KG1 (cell line): ENCODE measurements at places on chromosomes 3 and 15.

DNA sequence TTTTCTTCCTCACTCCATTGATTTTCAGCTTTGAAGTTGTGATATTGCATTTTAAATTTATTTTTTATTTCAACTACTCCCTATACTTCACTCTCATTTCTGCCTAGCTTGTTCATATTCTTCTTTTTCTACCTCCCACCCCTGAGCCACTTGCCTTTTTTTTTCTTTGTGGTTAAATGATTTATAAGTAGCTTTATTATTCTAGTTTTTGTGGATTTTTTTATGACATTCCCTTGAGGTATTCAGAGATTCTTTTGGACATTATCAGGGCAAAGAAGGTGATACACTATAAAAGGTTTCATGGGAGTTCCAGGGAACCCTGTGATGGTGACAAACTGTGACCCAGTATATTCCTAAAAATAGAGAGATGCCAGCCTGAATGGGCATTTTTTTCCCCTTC, 3.3 kb downstream of the C15orf61 start:
- no peak for DNase-seq

- no peak for DNase-seq
Observed at GRCh38 chr3:125651244-125651643, 55.9 kb upstream of the OSBPL11 start.

- DNase-seq, result no peak
Observed at GRCh38 chr15:90340345-90340744, 11.7 kb upstream of the ZNF774 start.

DNA sequence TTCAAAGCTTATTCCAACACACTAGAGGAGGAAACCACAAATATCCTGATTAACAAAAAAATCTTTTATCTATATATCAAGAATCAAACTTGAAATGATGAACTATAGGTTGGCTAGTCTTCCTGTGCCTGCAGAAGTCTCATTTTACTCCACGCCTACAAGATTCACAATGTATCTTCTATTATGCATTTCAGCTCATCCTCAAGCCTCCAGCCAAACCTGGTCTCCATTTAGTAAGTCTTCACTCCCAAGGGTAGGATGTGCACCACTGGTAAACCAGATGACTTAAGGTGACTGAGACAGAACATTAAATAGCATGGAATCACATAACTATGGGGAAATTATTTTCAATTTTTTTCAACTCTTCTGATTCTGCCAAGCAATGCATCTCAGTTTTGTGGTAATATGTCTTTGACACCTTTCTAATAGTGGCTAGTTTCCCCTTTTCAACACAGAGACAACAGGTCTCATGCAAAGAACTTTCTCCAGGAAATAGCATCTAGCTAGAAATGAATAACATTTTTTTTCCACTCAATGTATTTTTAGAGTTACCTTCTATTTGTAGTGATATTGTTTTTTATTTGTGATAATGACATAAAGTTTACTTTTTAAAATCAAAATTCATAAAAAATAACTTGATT, 166.9 kb downstream of the TNIK start:
- no peak for DNase-seq

GRCh38 chr3:179881791-179882190, 154.9 kb downstream of the PEX5L start:
- no peak for DNase-seq

DNA sequence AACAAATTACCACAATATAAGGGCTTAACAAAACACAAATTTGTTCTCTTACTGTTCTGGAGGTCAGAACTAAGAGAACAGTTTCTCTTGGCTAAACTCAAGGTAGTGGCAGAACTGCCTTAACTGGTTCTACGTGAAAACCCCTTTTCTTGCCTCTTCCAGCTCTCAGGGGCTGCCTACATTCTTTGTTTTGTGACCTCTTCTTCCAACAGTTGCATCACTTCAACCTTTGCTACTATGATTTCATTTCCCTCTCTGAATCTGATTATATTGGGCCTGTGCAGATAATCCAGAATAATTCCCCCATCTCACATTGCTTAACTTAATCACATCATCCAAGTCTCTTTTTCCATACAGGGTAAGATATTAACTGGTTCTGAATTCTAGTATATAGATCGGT, 624.6 kb downstream of the ZPLD1 start:
- DNase-seq, result no peak

- no peak for DNase-seq
Observed at GRCh38 chr3:161822291-161822690, 325.7 kb downstream of the OTOL1 start.

DNA sequence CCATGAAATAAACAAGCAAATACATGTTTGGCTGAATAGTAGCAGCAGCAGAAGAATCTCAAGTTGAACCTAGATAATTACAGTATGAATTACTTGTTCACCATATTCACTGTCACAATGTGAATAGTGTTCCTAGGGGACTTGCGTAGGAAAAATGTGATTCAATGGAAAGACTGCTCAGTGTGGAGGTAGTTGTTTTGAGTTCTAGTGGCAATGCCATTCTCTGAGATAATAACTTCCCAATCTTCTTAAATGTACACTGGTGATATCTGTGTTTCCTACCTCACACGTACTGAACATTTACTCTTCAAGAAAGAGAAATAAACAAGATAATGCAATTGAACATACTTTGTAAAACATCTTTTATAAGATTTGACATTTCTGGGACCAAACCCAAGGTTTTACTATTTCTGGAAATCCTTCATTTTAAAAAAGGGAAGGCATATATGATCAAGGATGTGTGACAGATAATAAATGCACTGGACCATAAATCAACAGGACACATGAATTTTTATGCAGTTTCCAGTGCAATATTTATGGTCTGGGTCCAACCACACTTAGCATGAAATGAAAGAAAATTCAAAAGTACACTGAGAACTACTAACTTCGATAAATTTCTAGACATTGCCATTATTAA, 598.3 kb upstream of the ZNF385D start:
- no peak for DNase-seq

DNA sequence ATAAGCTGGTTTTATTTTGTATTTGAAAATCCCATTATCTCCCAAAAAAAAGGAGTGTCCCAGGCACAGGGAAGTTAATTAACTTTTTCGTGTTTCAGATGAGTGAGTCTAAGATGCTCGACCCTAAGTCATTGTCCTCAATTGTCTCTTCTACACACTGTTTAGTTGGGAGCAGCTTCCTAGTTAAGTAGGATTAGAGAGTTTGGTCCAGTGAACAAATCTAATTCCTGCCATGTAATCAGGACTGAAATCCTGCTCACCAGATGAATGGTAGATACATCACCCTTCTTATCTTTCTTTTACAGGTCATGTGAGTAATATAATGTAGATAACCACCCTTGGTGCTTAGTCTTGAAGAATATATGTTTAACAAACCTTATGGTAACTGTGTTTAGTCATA, 228.9 kb upstream of the MANF start:
- no peak for DNase-seq

- no peak for DNase-seq
Observed at GRCh38 chr3:185959609-185960521, 22.1 kb upstream of the TRA2B start.

DNA sequence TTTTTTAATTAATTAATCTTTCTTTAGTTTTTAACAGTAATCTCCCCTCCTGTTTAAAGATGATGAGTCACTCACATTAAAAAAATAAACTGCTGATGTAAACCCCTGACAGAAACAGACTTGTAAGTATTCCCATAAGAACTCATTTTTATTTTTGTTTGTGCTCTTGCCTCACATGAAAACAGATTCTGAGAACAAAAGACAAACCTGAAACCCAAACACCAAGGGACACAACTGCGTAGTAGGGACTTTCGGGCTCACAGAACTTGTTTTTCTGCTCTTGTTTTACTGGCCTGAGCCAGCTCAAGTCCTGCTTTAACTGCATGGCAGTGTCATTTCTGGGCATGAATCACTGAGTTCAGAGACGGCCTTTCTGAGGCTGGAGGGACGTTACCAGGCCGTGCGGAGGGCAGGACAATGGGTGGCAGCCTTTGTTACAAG, 600.8 kb downstream of the FOXP1 start:
- DNase-seq, result no peak

DNA sequence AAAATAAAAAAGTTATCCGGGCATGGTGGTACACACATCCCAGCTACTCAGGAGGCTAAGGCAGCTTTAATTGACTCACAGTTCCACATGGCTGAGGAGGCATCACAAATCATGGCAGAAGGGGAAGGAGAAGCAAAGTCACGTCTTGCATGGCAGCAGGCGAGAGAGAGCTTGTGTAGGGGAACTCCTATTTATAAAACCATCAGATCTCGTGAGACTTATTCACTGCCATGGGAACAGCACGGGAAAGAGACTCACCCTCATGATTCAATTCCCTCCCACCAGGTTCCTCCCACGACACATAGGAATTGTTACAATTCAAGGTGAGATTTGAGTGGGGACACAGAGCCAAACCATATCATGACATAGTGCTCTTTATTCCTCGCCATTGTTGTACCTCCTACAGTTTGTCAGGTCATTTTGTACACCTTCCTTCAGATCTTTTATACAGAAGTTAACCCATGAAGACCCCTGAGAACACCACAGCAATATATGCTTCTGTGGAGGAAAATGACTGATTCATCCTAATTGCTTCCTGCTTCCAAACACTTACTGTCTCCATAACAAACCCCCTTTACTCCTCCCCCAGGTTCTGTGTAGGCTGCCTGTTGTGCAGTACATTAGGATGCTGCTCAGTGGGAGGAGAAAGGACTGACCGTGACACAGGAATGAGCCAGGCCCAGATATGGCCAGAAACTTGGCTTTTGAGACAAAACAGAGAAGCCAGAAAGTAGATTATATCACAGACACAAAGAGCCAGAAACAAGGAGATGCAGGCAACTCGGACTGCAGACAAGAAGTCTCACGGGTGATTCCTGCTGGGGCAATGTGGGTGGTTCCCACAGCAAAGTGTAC, 67.9 kb upstream of the HEG1 start:
- no peak for DNase-seq

DNA sequence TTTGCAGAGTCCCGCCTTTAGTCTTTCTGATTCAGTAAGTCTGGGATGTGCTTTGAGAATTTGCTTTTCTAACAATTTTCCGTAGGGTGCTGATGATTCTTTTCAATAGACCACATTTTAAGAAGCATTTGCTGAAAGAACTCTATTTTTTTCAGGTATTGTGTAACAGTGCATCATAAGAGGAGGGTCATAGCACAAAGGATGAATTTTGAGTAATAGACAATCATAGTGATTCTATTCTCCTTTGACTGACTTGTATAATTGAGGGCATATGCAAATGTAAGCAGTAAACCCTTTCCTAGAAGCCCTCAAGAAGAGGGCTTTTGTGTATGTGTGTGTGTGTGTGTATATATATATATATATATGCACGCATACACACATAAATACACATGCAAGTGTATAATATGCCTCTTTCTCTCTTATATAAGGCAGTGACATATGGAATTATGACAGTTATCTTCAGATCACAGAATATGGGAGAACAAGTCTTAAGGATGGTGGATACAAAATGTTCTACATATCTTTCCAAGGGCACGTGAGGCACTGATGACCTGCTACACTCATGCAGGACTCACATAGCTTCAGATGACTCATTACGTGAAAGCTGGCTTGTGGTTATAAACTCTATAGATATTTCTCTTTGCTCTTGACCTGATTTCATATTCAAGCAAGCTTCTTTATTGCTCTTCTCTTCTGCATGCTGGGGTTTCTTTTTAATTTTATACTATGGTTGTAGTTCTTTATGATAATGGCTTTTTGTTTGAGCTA, 6.5 kb upstream of the PLSCR1 start:
- no peak for DNase-seq

DNA sequence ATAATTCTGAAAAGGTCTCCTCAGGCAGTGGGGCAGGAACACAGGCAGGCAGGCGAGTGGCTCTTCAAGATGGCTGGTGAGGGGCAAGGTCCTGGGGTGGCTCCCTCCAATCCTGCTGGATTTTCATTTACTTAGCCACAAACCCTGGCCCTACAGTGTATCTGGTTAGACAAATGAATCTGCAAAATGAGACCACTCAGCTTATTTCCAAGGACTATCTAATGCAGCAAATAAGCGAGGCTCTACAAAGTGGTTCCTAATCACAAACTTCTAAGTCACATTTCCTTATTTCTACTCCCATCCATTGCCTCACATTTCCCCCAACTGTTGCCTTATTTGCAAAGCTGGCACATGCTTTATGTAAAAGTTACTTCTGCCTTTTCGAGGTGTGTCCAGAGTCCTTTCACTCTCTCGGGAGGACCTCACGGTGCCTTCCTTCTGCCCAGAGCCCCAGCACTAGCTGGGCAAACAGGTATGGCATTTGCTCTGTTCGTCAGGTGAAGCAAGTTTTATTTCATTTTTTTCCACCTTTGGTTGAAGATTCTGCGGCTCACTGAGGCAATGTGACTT, 40.5 kb downstream of the CCDC12 start:
- DNase-seq, result no peak

DNA sequence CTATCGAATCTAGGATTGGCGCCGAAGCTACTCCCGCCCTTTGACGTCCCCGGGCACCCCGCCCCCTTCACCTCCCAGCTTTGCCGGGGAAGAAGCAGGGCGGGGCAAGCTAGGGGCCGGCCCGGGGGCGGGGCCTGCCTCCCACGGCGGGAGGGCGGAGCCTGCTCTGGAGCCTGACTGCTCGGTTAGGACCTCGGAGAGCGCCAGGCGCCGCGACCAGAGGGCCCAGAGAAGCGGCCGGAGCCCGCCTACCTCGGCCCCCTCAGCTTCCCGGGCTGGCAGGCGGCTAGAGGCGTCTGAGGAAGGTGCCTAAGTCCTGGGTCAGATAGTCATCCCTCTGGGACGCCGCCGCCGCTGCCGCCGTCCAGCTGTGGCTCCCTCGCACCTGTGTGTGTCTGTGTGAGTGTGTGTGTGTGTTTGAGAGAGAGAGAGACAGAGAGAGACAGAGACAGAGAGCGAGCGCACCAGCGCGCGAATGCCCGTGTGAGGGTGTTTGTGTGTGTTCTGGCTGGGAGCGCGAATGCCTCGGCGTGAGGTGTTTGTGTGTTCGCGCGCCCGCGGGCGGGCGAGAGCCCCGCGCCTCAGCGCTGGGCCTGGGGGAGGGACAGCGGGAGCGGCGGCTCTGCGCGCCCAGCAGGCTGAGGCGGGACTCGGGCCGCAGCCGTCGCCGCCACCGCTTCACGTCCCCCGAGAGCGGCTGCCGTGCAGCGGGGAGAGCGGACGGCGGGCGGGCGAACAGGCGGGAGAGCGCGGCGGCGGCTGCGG, at the start of gene STXBP5L:
STXBP5L (plus strand) TSS at position 176 of the 765 bp plus-strand sequence. CDS start 1,374 bp downstream, outside the sequence.
- DNase-seq, result peak; percentile 21

- no peak for DNase-seq
Observed at GRCh38 chr3:113450911-113451310, 9.6 kb upstream of the CFAP44 start.

DNA sequence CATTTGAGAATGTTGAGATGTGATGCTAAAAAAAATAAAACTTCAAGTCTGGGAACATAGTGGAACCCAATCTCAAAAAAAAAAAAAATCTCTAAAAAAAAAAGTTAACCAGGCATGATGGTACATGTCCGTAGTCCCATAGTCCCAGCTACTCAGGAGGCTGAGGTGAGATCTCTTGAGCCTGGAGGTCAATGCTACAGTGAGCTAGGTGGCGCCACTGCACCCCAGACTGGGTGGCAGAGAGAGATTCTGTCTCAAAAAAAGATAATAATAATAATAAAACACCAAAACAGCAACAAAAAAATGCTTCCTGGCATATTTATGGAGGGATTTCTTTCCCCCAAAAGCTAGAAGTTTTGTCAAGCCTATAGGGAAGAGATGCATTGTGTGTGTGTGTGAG, 361.6 kb downstream of the ROBO1 start:
- DNase-seq, result no peak
